ENCODE measurements at places on chromosomes 3 and 15.

DNA sequence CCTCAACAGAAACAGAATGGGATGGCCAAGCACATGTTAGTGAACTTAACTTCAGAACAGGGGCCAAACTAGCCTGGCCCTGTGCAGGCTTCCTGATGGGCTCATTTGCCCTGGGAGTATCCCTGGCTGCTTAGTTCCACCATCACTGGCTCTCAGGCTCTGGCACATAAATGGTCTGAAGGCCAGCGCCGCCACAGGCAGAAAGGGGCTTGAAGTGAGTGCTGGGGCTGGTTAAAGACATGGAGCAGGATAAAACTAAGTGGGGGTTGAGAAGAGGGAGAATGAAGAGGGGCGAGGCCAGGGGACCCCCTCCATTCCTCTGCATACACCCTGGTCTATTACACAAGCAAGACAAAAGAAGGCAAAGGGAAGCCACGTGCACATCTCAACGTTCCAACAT lies 12.2 kb downstream of the SLCO2A1 start:
- DNase-seq = no peak

DNA sequence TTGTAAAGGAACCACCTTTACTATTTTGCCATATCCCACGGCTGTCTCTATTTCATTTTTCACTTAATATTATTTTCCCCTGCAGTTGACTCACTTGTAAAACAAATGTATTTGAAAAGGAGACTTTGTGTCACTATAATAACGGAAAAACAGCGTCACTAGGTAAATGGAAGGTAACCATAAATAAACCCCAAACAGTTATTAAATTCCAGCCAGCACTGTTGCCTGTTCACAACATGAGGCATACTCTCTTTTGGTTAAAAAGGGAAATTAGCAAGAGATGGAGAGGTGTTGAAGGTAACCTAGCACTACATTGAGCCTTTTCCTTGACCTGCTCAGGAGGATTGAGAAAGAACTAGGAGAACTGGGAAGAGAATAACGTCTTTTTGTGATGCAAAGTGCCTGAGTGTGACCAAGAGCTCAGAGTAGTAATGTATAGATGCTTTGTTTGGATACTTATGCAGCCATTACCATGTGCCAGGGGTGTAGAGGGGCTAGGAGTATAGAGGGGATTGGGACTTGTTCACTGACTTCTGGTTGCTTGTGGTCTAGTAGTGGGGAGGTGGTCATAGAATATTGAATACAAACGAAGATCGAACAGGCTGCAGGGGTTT lies 19.6 kb downstream of the FLNB start:
- DNase-seq = no peak

- DNase-seq = peak; percentile 30
These were observed 692.9 kb downstream of the ZPLD1 start for GRCh38 chr3:103127737-103128136.

DNA sequence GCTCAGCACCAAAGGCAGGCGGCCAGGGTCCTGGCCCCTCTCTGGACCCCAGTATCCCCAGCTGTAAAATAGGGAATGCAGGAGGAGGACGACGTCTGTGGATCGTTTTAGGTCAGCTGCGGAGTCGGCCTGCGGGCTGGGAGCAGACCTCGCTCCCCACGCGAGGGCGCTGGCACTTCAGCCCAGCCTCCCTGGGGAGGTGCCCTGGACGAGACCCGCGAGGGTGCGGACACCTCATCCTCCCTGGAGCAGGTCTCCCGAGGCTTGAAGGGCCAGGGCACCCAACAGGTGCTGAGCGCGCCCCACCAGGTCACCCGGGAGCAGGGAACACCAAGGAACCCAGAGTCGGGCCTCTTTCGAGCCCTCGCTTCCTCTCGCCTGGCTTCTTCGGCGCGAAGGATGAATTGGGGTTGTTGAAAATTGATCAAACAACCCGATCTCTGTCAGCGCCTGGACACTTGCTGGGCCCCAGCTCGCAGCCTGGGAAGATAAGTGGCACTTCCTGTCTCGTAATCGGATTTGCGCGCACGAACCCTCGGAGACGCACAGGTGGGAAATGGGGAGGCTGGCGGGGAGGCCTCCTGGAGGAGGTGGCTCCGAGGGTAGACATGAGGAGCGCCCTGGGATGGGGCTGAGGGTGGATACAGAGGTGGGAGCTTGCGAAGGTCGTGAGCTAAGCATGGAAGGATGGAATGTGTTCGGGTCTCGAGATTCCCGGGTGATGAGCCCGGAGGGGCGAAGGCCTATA lies 588 bp upstream of the VIPR1 start:
- peak; percentile 79 for DNase-seq

DNA sequence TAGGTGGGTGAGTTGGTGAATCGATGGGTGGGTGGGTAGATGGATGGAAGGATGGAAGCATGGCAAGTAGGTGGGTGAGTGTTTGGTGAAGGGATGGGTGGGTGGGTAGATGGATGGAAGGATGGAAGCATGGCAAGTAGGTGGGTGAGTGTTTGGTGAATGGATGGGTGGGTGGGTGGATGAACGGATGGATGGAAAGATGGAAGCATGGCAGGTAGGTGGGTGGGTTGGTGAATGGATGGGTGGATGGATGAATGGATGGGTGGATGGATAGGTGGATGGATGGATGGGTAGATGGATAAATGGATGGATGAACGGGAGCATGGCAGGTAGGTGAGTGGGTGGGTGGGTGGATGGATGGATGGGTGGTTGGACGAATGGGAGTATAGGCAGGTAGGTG lies 65.1 kb downstream of the SLC6A1 start:
- no peak for DNase-seq

DNA sequence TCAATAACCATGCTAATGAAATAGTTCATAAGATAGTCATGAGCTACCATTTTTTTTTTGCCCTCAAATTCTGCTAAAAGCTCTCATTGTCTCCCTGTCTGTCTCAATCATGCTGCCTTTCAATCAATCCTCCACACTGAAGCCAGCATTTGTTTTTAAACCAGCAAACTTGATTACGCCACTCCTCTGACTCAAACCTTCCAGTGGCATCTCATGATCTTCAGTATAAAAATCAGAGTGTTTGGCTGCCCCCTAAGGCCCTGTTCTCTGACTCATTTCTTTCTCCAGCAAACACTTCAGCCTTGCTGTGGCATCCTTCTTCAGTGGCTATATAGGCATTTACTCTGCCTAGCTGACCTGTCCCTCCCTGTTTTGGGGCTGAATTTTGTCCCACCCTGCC lies 36.0 kb upstream of the EOMES start:
- DNase-seq = no peak

- no peak for DNase-seq
These were observed 249.3 kb upstream of the THBS1 start for GRCh38 chr15:39331584-39331983.

DNA sequence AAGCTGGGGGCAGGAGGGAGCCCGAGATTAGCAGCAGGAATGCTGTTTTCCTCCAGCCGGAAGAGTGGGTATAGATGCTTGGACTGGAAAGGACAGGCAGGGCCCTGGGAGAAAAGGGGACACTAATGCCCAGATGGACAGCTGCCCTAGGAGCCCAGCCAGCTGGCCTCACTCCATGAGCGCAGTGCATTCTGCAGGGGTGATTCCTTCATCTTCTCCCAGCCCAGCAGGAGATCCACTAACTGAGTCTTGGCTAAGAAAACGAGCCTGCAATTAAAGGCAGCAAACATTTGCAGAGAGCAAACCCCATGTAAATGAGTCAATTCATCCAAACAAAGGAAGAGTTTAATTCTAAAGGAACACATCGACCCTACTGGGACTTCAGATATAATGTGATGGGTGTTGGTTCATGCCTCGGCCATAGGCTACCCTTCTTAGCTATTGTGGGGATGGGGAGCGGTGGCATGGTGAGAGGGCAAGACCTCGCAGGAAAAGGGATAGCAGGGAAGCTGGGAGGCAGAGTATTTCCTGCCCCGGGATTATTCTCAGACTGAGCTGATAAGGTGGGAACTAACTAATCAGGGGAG lies 13.3 kb upstream of the MINAR1 start:
- no peak for DNase-seq

- no peak for DNase-seq
These were observed 25.9 kb downstream of the MAP6D1 start for GRCh38 chr3:183799461-183799860.

DNA sequence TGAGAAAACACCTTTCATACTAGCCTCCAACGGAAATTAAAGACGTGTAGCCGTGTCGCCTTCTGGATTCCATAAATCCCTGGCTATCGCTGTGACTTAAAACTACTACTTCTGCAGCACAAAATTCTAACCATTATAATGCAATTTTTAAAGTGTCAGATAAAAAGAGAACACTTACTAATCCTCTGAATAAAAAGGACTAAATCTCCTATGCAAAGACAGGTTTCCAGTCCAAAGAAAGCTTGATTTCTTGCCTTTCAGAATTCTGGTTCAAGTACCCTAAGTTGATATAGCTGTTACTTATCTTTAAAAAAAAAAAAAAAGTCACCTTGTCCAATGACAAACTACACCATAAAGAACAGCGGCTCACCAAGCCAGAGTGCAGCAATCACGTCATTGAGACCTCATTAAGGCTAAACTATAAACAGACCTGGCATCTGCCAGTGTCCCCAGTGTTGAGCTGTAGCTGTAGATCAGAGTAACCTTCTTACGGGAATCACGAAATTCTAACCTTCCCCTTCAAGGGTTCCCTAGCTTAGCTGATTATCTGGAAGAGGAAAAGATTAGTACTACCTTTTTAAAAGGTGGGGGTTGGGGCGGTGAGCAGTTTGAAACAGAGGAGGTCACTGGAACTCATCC lies 2.2 kb downstream of the ABCC5 start:
- no peak for DNase-seq

DNA sequence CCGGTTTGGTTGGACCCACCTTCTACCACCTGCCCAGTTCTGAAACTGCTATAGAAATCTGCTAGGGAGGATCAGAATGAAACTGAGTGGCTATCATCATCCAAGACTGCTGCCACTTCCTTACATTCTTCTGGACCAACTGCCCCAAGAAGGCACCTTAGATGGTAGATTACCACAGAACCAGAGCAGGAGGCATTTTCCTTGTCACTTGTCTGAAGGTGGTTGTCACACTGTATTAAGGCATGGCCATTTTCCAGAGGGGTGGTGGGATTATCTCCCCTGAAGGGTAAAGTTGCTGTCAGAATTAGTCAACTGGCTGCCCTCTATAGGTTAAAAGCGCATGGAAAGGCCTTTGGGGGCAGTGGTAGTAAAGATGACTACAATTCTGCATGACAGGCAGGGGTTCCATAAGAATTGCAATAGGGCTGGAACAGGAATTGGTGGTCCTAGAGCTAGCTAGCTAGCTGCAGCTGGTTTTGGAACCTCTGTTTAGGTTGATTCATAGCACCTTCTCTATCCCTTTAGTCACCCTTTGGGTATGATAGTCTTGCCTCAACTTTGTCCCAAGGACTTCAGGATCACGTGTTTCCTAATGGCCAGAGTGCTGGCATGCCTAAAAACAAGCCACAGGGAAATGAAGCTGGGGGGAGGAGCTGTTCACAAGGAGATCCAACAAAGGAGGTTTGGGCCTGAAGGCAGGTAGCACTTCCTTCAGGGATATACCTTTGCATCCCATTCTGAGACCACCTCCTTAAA lies 4.8 kb upstream of the CSPG5 start:
- DNase-seq = no peak

- DNase-seq = no peak
These were observed 4.0 kb downstream of the TLE3 start for GRCh38 chr15:70093481-70094319.

GRCh38 chr3:71451812-71452211 lies 131.7 kb downstream of the FOXP1 start:
- DNase-seq = no peak

Data from GM13976 (cell line).